ENCODE measurements at places on chromosomes 12 and 14. TPM values are rescaled to one million over a fixed set of nuclear protein-coding genes. Genes with fewer than 3 reads are reported as not detected.

KRT71 gene
- total RNA-seq: not detected

CFAP73 gene
- total RNA-seq: not detected

RNU4-1 gene
- not detected for total RNA-seq

MYH6 gene
- total RNA-seq: not detected
